ENCODE measurements at places on chromosomes 4 and X. TPM values are rescaled to one million over a fixed set of nuclear protein-coding genes. Genes with fewer than 3 reads are reported as not detected.
A peak's percentile ranks its signal among the peaks of the same experiment; 100 is the strongest.

- DNase-seq, result no peak
Measured at GRCh38 chrX:69127466-69127865, 37.8 kb downstream of the PJA1 start.

The SPARCL1 gene
- total RNA-seq, result 1,228 TPM

DNA sequence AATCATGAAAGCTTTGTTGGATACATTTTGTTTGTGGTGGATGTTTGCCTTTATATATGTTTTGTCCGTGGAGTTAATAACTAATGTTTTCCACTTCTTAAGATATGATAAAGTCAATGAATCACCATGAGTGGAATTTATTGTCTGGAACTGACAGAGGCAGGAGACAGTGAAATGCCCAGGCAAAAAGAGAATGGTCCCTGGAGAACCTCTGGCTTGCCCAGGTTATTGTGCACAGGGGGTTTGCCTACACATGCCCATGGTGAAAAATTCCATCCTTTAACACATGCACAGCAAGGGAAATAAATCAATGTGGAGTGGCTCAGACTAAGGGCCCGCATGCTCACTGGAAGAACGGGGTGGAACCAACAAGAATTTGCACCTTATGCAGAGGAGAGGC, 964.3 kb upstream of the GRIA3 start:
- DNase-seq, result no peak

- DNase-seq, result no peak
Measured at GRCh38 chrX:110657073-110657472, 138.5 kb downstream of the CHRDL1 start.

DNA sequence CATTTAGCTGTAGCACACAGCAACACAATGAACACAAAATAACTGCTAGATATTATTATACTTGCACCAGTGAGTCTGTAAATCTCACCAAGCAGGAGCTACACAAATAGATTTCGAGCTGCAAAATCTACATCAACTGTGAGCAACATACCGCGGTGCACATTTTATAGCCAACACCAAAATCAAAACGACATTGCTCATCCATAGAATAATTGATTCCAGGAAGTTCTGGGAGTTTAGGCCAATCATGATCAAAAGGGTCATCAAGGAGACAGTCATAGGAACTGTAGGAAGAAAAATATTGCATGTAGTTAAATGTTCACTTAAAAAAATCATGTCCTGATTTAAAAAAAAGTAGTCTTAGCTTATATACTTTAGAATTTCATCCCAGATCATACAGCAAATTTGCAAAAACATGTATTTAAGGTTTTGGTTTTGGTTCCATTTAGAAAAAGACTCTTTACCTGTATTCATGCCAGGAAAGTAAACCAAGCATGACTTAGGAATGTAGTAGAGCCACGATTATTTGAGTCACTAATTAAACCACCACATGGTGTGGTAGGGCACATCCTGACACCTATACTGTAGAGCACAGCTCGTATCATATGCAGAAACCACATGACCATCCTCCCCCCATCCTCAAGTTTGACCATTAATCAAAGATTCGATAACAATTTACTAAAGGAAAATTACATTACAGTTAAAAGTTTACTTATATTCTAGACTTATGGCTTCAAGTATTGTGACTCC, 250.4 kb downstream of the ADAMTS3 start:
- DNase-seq, result no peak

The PABPC1L2B gene
- total RNA-seq, result 1.3 TPM

DNA sequence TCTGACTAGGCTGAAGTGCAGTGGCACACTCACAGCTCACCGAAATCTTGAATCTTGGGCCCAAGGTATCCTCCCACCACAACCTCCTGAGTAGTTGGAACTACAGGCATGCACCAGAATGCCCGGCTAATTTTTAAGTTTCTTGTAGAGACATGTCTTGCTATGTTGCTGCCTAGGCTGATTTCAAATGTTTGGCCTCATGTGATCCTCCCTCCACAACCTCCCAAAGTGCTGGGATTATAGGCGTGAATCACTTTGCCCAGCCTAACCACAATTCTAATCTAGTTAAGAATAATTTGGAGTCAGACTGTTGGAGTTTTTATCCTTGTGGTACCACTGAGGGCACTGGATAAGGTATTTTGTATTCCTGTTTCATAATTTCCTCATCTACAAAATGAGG, 317.5 kb upstream of the AGA start:
- no peak for DNase-seq

GRCh38 chr4:162352580-162353107, 188.8 kb upstream of the FSTL5 start:
- no peak for DNase-seq

GRCh38 chr4:70559211-70559830, 32.7 kb upstream of the AMBN start:
- peak; percentile 86 for DNase-seq

GRCh38 chr4:6885953-6886557, 23.6 kb upstream of the TBC1D14 start:
- no peak for DNase-seq

DNA sequence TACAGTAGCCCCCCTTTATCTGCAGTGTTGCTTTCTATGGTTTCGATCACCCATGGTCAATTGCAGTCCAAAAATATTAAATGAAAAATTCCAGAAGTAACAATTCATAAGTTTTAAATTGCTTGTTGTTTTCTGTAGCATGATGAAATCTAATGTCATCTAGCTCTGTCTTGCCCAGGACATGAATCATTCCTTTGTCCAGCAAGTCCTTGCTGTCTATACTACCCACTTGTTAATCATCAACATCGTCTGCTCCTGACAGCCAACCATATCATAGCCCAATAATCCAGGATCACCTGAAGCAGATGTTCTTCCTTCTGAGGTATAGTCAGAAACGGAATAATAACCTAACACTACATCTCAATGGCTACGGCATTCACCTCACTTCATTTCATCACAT, 79.8 kb downstream of the ADAMTS3 start:
- no peak for DNase-seq

The SOD3 gene
- total RNA-seq, result 5.0 TPM

The EGF gene
- 1.8 TPM for total RNA-seq

The AKAP4 gene
- not detected for total RNA-seq

The H2BW1 gene
- total RNA-seq, result not detected

The ANKRD50 gene
- total RNA-seq, result 74.5 TPM

- DNase-seq, result no peak
Measured at GRCh38 chr4:114057746-114058145, 78.3 kb upstream of the ARSJ start.

DNA sequence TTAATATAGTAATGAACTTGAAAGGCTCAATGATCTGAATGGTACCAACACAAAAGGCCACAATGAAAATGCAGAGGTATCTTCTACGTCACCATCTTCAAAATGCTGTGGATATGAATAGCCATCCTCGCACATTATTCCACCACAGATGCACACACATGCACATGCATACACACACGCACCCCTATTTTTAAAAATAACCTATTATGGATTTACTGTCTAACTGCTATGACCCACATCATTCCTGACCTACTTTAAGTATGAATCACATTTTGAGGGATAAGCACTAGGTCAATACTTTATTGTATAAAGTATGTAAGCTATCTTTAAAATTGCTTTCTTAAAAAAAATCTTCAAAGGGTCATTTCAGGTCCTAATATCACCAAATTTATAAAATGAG, 24.4 kb upstream of the CORIN start:
- no peak for DNase-seq

The FGFBP1 gene
- not detected for total RNA-seq

GRCh38 chr4:28886934-28887333, 1833.2 kb upstream of the PCDH7 start:
- DNase-seq, result no peak

DNA sequence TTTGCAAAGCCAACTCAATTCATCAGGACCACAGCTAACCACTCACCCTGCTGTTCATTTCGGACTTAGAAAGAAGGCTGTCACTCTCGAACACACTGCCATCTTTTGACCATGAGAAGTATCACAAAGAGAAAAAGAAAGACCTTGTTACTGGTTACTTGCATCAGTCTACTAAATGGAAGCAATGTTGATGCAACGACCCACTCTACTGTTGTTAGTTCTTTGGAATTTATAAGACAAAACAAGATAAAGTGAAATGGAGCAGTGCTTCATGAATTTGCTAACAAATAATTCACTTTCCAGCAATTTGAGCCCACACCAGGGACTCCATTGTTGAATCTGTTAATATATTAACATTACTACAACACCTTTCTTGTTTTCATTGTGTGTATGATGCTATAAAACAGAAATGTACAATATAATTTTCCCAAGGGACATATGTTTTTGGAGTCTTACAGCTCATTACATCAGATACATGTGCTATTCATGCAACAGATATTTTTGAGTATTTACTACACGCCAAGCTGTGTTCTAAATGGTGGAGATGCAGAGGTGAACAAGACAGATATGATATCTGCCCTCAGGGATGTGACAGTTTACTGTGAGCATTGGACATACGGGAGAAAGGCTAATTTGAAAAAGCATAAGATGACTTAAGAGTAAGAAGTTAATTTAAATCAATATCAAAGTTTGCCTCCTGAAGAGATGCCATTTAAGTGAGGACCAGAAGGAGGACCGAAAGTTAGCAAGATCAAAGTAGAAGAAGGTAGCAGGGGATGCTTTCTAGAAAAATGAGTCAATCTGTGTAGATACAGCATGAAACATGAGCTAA, 87.2 kb downstream of the AREG start:
- no peak for DNase-seq

- no peak for DNase-seq
Measured at GRCh38 chrX:155086202-155086840, 15.0 kb downstream of the BRCC3 start.

- DNase-seq, result no peak
Measured at GRCh38 chrX:55143621-55144020, 54.8 kb downstream of the PAGE2 start.

- no peak for DNase-seq
Measured at GRCh38 chrX:111648802-111649201, 32.2 kb upstream of the ALG13 start.

DNA sequence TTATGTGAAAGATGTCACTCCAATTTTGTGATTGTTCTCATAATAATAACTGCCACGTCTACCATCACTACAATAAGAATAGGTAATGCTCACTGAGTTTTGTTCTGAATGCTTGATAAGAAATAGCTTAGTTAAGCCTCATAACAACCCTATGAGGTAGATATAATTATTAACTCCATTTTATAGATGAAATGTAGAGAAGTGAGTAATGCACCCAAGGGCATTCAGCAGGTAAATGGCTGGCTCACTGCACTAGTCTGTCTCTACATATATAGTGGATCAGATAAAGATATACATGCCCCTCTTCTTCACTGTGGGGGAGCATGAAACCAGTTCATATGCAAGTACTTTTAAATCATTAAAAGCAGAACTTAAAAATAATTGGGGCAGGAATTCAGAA, 65.8 kb upstream of the SLC4A4 start:
- DNase-seq, result no peak

DNA sequence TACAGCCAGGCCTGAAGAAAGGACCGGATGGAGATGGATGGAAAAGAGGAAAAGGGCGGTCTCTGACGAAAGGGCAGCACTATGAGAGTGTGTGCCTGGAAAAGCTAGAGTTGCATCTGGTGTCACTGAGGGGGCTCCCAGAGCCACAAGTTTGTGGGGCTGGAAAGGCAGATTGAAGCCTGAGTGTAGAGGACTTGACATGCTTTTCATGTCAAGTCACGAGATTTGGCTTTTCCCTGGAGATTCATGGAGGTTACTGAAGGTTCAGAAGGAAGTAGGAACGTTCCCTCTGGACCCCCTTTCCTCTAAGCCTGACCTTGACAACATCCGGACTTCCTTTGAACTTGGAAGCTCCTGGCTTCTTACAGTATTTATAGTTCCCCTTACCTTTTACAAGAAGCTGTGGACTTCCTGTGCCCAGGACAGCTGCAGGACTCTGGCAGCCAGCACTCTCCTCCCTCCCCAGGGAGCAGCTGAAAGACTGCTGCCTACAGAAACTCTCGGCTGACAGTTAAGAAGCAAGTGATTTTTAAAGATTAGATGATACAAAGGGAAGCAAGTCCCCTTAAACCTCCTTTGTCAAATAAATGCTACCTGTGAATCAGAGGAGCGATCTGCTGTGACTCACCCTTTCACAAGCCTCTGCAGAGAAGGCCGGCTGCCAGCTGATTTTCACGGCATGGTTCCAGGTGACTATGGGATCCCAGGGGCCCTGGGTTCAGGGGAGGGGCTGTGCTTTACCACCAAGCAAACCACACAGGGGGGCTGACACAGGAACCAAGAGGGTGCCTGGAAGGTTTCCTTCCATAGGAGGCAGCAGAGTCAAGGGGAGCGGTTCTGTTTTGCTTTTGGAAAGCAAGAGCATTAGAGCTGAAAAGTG, 72.9 kb upstream of the STIM2 start:
- no peak for DNase-seq

DNA sequence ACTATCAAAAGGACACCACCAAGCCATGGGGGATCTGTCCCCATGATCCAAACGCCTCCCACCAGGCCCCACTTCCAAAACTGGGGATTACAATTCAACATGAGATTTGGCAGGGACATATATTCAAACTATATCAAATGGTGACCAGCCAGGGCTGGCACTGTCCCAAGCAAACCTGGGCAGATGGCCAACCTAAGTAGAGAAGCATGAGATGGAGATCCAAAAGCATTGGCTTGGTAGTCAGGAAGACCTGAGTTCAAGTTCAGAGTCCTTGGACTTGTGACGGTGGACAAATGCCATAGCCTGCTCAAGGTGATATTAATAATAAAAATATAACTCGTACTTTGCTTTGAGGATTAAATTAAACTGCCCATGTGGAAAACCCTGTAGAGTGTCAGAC, 79.2 kb upstream of the HS3ST1 start:
- no peak for DNase-seq

The HHIP gene
- 36.1 TPM for total RNA-seq

The GYG2 gene
- total RNA-seq, result 26.1 TPM

DNA sequence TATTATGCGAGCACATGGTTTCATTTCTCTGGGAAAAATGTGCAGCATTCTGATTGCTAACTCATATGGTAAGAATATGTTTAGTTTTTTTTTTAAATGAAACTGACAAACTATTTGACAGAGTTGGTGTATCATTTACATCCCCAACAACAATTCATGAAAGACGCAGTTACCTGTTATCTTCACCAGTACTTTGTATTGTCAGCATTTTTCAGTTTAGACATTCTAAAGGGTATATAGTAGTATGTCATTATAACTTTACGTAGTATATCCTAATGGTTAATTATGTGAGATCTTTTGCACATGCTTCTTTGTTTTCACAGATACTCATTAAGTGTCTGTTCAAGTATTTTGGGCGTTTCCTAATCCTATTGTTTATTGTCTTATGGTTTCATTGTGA, 891.1 kb upstream of the AGA start:
- DNase-seq, result no peak

GRCh38 chr4:78984593-78984992, 45.4 kb upstream of the PAQR3 start:
- no peak for DNase-seq

Data from spinal cord (tissue), 10 donors.